Activated CD4-positive, alpha-beta T cell treated with anti-CD3 and anti-CD28 coated beads, Interleukin-2, amount 10 ng/mL, durations not matched to agents 7 days and 5 days (primary cell): ENCODE measurements at places on chromosomes 3 and 15. TPM values are rescaled to one million over a fixed set of nuclear protein-coding genes. Genes with fewer than 3 reads are reported as not detected.
A peak's percentile ranks its signal among the peaks of the same experiment; 100 is the strongest.

The RAB27A gene
- total RNA-seq = 65.8 TPM

DNA sequence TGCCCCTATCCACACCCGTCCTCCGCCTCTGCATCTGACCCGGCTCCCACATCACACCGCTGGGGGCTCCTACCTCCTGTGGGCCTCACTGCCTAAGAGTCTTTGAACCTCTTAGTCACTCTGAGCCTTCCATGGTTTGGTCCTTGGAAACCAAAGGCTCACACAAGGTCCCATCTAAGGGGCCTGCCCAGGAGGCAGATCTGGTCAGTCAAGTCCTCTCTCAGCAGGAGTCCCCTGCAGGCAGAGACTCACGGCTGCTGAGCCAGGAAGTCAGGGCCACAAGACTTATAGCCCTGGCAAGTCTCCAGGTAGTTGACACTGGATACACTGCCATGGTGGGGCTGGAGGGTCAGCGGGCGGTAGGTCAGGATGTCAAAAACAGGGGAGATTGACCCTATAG, 31.2 kb upstream of the ALDH1L1 start:
- H3K4me1 ChIP-seq = no peaks in the 10 kb centered on the region
- DNase-seq = no peak
- no peak overlapping the region for H3K27ac ChIP-seq

The TGM4 gene
- total RNA-seq = not detected

The LDHAL6B gene
- total RNA-seq = not detected

DNA sequence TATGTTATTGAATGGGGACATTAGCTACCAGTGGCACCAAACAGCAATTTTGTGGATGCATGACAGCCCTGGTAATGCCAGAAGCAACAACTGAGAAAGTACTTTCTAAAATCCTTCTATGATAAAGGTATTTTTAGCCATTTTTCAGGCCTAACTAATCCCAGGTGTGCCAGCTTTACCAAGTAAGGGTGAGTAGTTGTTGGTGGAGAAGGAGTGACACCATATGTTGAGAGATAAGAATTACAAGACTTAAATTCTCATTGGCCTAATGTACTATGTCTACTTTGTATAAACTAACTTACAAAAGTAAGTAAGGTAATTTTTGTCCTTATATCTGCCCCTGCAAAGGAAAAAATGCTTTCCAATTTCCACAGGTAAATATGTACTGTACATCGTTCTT, 4.1 kb upstream of the COX17 start:
- H3K4me3 ChIP-seq = no peak overlapping the region
- DNase-seq = peak; percentile 18
- no peak overlapping the region for H3K27ac ChIP-seq
- no peaks in the 10 kb centered on the region for H3K27me3 ChIP-seq
- peaks cover 12% of the 10 kb centered on the region for H3K4me1 ChIP-seq

The LRTM1 gene
- total RNA-seq = not detected

The SENP5 gene
- 31.1 TPM for total RNA-seq

The STRIT1 gene
- not detected for total RNA-seq

The GOLGA8J gene
- total RNA-seq = not detected

GRCh38 chr3:109702252-109702651, 364.9 kb upstream of the DPPA4 start:
- peaks cover 3% of the 10 kb centered on the region for H3K27me3 ChIP-seq
- peak; percentile 25 for DNase-seq
- H3K27ac ChIP-seq = no peak overlapping the region
- no peak overlapping the region for H3K4me3 ChIP-seq

GRCh38 chr15:93024716-93025624, 64.0 kb downstream of the RGMA start:
- H3K27ac ChIP-seq = peak overlapping the region; percentile 84
- H3K36me3 ChIP-seq = peaks cover 62% of the 10 kb centered on the region
- no peak overlapping the region for H3K4me3 ChIP-seq
- no peak for DNase-seq
- no peaks in the 10 kb centered on the region for H3K27me3 ChIP-seq
- H3K4me1 ChIP-seq = peaks cover 66% of the 10 kb centered on the region

The HHLA2 gene
- 3.0 TPM for total RNA-seq

The A4GNT gene
- not detected for total RNA-seq

DNA sequence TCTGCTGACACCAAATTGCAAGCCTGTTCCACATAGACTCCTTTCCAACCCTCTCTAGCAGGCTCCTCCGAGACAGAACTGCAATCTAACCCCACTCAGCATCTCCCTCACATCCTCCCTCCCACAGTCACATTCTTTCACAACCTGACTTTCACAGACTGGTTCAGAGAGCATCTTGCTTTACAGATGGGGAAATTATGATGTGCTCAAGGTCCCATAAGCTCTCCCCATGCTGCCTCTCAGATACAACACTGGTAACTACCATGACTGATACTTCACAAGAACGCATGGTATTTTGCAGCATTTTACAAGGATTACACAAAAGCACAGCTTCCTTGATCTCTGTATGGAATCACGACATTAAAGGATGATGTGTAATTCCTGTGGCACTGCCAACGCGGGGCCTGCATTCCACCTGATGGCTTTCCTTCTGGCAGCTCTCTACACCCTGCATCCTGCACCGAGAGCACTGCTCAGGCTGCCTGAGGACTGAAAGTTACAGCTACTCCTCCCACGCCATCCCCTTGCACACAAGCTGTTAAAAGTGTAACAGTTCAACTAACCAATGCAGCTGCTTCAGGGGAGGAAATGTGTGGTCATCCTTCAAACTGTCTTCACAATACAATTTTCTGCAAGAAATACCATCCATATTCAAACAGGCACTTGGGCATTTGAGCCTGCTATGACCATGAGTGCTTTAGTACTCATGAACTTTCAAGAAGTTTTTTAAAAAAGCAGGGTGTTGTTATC, 27.6 kb downstream of the TBC1D2B start:
- H3K4me1 ChIP-seq = peaks cover 97% of the 10 kb centered on the region
- DNase-seq = peak; percentile 73
- no peaks in the 10 kb centered on the region for H3K27me3 ChIP-seq
- H3K27ac ChIP-seq = peak overlapping the region; percentile 87

DNA sequence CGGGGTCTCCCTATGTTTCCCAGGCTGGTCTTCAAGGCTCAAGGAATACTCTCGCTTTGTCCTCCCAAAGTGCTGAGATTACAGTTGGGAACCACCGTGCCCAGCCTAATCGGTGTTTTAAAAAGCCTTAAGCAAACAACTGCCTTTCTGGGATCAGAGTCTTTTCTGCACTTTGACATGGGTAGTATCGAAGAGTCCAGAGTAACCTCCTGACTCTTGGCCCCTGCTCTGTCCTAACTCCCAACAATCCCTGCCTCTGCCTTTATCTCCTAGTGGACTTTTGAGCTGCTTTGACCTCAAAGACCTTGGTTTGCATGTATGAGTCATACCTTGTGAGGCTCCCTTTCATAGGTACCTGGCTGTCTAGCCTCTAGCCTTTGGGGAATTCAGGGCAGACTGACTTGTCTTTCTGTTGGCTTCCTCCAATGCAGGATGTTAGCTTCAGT, 21.0 kb upstream of the HACD2 start:
- no peak overlapping the region for H3K4me3 ChIP-seq
- H3K4me1 ChIP-seq = peaks cover 7% of the 10 kb centered on the region
- H3K27me3 ChIP-seq = no peaks in the 10 kb centered on the region
- H3K27ac ChIP-seq = no peak overlapping the region

GRCh38 chr3:8762607-8763377, 6.6 kb downstream of the OXTR start:
- H3K27ac ChIP-seq = no peak overlapping the region
- no peaks in the 10 kb centered on the region for H3K4me1 ChIP-seq
- H3K36me3 ChIP-seq = no peaks in the 10 kb centered on the region
- H3K27me3 ChIP-seq = peaks cover 18% of the 10 kb centered on the region

The MTFMT gene
- total RNA-seq = 15.9 TPM

GRCh38 chr3:101530686-101531047, 17.7 kb upstream of the SENP7 start:
- peaks cover 19% of the 10 kb centered on the region for H3K36me3 ChIP-seq
- H3K27me3 ChIP-seq = no peaks in the 10 kb centered on the region
- H3K4me1 ChIP-seq = peaks cover 35% of the 10 kb centered on the region
- H3K4me3 ChIP-seq = no peak overlapping the region
- peak overlapping the region; percentile 22 for H3K27ac ChIP-seq

DNA sequence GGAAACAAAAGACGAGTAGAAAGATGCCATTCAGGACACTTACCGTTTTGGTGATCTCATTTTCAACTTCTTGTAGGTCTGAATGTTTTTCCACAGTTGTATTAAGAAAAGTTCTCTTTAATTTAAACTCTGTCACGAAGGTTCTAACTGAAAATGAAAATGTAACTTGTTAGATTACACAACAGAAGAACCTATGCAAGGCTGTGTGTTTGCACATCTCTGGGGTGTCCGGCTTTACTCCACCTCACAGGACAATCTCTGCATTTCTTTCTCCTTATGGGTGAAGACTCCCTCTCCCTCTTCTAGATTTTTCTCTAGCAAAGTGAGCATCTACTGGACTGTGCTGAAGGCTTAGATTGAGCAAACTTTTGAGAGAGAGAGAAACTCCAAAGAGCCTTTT, 50.6 kb downstream of the HEG1 start:
- no peak overlapping the region for H3K4me3 ChIP-seq
- peaks cover 26% of the 10 kb centered on the region for H3K4me1 ChIP-seq
- H3K27ac ChIP-seq = no peak overlapping the region
- no peak for DNase-seq
- no peaks in the 10 kb centered on the region for H3K27me3 ChIP-seq
- H3K36me3 ChIP-seq = peaks cover 88% of the 10 kb centered on the region

The ZKSCAN7 gene
- total RNA-seq = 0.56 TPM
